NCI-H2081 (cell line): ENCODE measurements at places on chromosomes 13 and 19.

- DNase-seq, result no peak
These were observed 14.4 kb upstream of the F2RL3 start for GRCh38 chr19:16874250-16874977.

DNA sequence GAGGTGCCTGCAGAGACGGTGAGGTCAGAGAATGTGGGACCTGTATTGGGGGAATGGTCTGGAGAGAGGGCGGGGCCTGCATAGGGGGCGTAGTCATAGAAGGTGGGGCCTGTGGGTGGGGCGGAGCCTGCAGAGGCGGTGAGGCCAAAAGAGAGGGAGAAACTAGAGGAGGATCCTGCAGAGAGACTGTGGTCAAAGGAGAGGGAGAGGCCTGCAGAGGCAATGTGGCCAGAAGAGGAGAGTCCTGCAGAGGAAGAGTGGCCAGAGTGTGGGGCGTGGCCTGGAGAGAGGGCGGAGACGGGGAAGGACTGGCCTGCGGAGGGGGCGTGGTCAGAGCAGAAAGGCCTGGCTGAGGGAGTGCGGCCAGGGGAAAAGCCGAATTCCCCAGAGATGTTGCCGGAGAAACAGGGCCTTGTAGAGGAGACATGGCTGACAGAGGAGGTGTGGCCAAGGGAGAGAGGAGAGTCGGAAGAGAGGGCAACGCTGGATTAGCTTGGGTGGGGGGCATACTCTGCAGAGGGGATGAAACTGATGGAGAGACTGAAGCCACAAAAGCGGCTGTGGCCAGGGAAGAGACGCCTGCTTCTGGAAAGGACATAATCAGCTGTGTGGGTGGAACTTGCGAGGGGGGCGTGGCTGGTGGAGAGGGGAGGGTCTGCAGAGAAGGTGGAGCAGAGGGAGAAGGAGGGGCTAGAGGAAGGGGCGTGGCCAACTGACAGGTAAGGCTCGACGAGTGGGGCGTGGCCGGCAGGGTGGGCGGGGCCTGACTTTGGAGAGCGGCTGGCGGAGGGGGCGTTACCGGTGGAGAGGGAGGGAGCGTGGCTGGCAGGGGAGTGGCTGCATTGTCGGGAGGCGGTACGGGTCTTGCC, 2.5 kb downstream of the PRR36 start:
- peak; percentile 35 for DNase-seq

- DNase-seq, result no peak
These were observed 7.2 kb upstream of the RHPN2 start for GRCh38 chr19:33071887-33072286.

GRCh38 chr19:8304841-8305621, 3.1 kb downstream of the CD320 start:
- no peak for DNase-seq

DNA sequence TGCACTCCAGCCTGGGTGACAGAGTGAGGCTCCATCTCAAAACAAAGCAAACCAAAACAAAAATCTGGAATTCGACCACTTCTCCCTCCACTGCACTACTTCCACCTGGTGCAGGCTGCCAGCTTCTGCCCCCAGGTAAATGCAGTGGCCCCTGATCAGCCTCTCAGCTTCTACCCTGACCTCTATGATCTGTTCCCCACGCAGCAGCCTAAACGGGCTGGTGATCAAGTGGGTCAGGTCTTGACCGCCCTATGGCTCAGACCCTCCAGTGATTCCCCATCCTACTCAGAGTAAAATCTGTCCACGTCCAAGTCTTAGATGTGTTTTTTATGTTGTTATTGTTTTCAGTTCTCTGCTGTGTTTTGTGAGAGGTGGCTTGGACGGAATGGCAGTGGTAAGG, 163.9 kb downstream of the KCTD15 start:
- DNase-seq, result no peak

- DNase-seq, result no peak
These were observed 162.5 kb downstream of the KCTD12 start for GRCh38 chr13:76723551-76724232.

GRCh38 chr13:46171217-46171616, 10.8 kb downstream of the LCP1 start:
- no peak for DNase-seq

- no peak for DNase-seq
These were observed 35.4 kb downstream of the ZNF557 start for GRCh38 chr19:7104747-7105447.

DNA sequence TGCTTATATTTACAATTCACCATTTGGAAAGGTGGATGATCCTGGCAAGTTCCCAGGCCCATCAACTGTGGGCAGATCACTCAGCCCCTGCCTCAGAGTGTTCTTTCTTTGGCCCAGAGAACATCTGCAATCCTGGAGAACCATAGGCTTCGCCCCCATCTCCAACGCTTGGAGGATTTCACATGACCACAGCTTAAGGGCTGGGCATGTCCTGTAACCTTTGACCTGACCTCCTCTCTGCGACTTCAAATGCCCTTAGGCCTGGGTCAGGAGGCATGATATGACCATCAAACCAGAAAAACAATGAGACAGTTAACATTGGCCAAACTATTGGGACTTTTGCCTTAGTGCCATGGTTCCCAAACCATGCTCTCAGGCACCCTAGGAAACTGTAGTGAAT, 7.2 kb upstream of the MBNL2 start:
- DNase-seq, result no peak

- DNase-seq, result no peak
These were observed 55.7 kb upstream of the MEDAG start for GRCh38 chr13:30850204-30850866.

DNA sequence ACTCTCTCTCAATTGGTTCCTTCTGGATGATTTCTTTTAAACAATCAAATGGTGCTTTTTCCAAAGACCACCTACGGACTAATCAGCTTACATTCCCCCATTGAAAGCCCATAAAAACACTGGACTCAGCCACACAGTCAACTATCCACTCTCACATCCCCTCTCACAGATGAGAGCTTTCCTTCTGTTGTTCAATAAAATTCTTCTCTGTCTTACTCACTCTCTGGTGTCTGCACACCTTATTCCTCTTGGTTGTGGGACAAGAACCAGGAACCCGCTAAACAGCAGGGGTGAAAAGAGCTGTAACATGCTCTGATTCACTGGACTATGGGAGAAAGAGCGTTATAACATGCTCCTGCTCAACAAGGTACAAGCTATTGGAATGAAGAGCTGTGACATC, 2896.2 kb downstream of the PCDH9 start:
- DNase-seq, result no peak

- DNase-seq, result no peak
These were observed 22.5 kb upstream of the SHKBP1 start for GRCh38 chr19:40553885-40554857.

DNA sequence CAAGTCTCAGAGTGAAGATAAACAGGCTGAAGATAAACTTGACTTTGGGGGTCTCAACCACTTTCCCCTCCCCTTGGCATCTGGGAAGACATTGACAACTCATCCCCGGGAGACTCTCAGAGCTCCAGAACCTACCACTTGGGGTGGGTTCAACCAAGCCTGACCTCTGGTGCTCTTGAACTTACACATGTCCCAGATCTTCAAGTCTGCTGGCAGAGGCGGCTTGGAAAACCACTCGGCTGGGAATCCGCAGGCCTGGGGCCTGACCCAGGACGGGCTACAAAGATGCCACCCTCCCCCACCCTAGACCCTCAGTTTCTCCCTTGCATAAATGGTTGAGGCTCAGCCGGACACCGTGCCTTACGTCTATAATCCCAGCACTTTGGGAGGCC, 512 bp downstream of the LRRC8E start:
- DNase-seq, result no peak

DNA sequence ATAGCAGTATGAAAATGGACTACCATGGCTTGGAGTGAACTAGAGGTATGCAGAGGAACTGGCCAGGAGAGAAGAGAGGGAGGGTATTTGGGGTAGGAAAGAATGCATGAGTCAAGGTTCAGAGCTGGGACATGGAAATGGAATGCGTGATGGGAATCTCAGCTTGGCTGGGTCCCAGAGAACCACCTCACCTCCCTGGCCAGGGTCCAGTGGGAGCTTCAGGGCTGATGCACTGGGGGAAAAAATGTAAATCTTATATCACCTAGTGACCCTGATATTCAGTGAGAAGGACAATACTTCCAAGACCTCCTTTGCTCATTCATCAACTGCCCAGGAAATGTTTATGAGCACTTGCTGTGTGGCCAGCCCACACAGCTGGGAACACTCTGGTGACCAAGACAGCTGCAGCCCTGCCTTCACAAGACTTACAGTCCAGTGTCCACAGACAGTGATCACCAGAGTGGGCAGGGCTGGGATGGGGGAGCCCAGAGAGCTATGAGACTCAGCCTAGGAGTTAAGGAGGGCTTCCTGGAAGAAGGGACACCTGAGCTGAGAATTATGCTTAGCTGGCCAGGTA, 12.8 kb downstream of the IGSF23 start:
- no peak for DNase-seq

GRCh38 chr13:27264181-27264580, 6.4 kb upstream of the RASL11A start:
- peak; percentile 30 for DNase-seq

- DNase-seq, result no peak
These were observed 6.6 kb upstream of the DDX39A start for GRCh38 chr19:14425696-14426138.

GRCh38 chr13:98476538-98476966, 100.4 kb downstream of the STK24 start:
- no peak for DNase-seq

DNA sequence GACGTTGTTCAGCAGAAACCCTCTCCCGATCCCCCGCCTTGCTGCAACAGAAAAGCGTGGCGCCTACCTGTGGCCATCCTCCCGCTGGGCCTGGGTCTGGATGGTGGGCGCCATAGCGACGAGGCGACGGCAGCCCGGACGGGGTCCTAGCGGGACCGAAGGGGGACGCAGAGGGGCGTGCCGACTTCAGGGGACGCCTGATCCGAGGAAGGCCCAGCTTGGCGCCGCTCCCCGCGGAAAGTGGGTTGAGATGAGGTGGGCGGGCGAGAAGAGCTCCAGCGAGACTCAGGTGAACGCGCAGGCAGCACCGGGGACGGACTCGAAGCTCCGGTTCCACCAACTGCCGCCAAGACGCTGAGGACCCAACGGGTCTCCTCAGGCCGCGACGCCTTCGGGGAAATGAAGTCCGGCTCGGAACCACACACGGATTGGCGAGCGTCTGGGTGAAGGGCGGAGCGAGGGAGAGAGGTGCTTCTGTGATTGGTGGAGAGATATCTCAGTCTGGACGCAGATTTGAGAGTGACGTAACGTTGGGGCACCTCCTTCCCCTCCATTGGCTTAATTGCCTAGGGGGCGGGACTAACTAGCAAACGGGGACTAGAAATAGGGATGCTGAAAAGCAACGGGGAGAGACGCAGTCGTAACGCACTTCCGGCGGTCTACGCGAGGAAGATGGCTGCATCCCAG, at the start of the genes MED29 and PAF1:
Gene MED29, plus strand, starts transcription at position 628 of the 687 bp plus-strand sequence. Its CDS starts 45 bp downstream, at position 673.
Gene PAF1, minus strand, starts transcription at position 356 of the 687 bp plus-strand sequence. Its CDS starts 242 bp downstream, at position 114.
- DNase-seq, result peak; percentile 99

DNA sequence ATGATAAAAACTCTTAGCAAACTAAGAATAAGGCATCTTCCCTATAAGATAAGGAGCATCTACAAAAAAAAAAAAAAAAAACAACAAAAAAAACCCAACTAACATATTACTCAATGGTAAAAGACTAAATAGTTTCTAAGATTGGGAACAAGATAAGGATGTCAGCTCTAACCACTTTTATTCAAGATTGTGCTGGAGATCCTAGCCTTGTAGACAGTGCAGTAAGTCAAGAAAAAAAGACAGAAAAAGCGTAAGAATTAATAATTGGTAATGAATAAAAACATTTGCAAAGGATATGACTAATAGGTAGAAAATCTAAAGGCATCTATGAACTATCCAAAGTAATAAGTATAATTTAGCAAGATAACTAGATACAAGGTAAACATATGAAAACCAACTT, 33.0 kb downstream of the ZIC2 start:
- DNase-seq, result no peak

DNA sequence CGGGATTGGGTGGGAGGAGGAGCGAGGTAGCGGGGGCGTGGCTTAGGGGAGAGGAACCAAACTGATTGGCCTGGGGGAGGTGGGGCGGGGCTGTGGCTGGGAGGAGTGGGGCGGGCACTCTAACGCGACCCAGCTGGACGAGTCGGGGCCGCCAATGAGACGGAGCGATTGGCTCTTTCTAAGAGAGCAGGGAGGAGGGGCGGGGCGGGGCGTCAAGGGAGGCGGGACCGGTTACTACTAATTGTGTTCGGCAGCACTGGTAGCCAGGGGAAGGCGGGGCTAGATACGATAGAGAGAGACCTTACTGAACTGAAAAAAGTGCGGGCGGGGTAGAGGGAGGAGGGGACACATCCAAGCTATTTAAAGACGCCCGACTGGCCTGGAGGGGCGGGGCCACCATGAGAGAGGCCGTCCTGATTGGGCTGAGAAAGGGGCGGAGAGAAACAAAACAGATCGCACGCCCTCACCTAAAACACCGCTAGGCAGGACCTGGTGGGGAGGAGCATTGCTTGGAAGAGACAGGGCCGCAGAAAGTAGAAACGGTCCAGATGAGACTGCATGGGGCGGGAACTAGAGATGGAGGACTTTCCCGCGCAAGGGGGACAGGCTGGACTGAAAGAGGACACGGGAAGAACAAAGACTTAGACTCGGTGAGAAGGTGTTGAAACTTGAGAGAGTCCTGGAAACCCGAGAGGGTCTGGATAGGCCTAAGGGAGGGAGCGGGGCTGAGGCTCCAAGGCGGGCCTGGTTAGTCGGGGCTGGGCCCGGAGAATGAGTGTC, at the start of gene KCNC3:
Gene KCNC3, minus strand, starts transcription at position 232 of the 780 bp plus-strand sequence. CDS start 295 bp downstream, outside the sequence.
- DNase-seq, result peak; percentile 94

GRCh38 chr13:70183041-70183440, 74.8 kb upstream of the KLHL1 start:
- DNase-seq, result no peak

DNA sequence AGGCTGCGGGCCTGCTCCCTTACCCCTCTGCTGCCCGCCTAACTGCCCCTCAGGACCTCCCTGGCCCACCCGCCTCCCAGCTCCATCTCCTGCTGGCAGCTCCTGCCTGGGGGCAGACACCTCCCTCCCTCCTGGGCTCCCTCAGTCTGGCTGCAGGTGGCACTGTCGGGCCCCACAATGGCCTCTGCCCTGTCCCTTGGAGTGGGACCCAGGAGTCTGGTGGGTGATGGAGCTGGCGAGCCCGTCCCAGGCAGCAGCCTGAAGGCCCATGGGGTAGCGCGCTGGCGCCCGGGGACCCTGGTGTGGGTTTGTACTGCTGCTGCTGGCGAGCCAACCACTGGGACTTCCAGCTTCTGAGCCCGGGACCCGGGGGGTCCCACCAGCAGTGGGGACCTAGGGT, 83.6 kb downstream of the KDM4B start:
- DNase-seq, result no peak

- no peak for DNase-seq
These were observed 486 bp upstream of the ZNF805 start for GRCh38 chr19:57239982-57240310.

DNA sequence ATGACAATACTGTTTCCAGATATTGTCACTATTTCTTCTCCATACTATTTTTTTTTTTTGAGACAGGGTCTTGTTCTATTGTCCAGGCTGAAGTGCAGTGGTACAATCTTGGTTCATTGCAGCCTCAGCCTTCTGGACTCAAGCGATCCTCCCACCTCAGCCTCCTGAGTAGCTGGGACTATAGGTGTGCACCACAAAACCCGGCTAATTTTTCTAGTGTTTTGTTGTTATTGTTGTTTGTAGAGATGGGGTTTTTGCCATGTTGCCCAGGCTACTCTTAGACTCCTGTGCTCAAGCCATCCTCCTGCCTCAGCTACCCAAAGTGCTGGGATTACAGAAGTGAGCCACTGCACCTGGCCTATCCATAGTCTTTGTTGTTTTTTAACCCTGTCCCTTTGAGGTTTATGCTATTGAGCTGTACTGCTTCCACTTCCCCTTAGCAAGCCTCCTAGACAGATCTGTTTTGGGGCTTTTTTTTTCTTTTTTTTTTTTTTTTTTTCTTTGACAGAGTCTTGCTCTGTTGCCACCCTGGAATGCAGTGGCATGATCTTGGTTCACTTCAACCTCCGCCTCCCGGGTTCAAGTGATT, 27.6 kb upstream of the MAP3K10 start:
- DNase-seq, result no peak
